ENCODE measurements at places on chromosomes 5 and 9.

- no peak for DNase-seq
Observed at GRCh38 chr5:67520161-67520908, 323.7 kb upstream of the CD180 start.

GRCh38 chr9:21402386-21403251 lies 6.3 kb upstream of the IFNA8 start:
- peak; percentile 34 for DNase-seq

DNA sequence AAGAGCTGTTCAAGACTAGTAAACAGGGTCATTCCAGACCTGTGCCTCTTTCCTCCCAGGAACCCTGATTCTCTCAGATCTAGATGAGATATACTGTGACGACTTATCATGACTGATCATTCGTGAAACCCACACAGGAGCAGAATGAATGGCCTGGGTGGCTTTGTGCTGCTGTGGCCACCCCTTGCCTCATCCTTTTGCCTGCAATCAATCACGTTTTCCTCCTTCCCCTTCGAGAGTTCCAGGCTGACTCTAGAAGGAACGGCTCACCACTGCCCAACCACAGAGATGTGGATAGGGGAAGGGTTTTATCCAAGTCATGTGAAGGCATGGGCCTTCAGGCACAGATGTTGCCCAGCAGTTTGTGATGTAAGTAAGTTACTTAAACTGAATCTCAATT lies 5.8 kb downstream of the ANXA6 start:
- DNase-seq: no peak

DNA sequence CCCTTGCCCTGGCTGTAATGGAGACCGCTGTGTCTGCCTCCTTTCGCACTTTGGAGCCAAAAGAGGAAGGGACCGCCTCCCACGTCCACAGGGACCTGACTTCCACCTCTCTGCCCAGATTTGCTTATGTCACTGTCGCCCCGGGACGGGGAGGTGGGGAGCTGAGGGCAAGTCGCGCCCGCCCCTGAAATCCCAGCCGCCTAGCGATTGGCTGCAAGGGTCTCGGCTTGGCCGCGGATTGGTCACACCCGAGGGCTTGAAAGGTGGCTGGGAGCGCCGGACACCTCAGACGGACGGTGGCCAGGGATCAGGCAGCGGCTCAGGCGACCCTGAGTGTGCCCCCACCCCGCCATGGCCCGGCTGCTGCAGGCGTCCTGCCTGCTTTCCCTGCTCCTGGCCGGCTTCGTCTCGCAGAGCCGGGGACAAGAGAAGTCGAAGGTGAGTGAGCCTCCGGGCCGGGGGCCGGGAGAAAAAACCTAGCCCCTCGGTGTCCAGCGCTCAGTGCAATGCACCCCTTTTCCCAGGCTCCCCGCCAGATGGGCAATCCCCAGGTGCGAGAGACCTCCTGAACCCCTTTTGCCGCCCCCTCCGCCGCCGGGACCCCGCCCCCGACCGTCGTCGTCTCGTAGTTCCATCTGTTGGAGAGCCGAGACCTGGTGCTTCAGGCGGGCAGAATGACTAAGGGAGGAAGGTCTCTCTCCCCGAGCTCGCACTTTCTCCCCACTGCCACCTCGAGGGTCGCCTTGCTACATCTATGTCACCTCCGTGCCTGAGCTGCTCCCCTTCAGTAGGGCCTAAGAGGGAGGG lies at the start of gene GPX3:
TSS of gene GPX3 (plus strand) at position 288 of the 807 bp plus-strand sequence. CDS start at position 352, 64 bp downstream.
- peak; percentile 89 for DNase-seq

GRCh38 chr5:8350644-8351339 lies 481.8 kb downstream of the MTRR start:
- DNase-seq: no peak

GRCh38 chr5:39794513-39795210 lies 369.9 kb upstream of the DAB2 start:
- DNase-seq: peak; percentile 56

GRCh38 chr9:134895908-134896833 lies 15.6 kb downstream of the FCN2 start:
- peak; percentile 71 for DNase-seq

- no peak for DNase-seq
Observed at GRCh38 chr5:51378448-51379330, 4.6 kb upstream of the ISL1 start.

- no peak for DNase-seq
Observed at GRCh38 chr5:59917121-59917520, 23.6 kb upstream of the PDE4D start.

GRCh38 chr9:107874591-107875369 lies 385.2 kb upstream of the KLF4 start:
- DNase-seq: no peak

DNA sequence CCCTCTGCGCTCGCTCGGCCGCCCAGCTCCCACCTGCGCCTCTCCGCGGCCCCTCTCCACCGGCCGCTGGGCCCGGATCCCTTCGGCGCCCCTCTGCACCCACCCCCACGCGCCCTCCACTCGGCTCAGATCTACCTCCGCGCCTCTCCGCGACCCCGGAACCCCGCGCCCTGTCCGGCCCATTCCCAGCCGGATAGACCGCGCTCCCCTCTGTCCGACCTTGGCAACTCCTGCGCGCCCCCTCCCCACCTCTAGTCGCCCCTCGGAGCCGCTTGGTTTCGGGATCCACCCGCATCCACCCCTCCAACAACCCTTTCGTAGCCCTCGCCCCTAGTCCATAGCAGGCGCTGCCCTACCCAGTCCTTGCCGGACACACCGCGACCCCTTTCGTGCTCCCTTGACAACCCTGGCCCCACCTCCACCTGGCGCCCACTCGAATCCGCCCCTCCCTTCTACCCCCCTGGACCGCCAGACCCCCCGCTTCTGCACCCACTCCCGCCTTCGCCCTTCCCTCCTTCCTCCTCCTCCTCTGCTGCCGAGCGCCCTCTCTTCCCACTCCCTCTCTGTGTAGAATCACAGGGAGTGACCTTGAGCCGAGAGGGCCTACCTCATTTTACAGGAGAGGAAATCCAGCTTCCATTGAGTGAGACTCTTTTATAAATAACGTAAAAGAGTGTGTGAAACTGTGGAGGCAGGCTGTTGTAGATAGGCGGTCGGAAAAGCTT lies 525 bp upstream of the AK3 start:
- peak; percentile 44 for DNase-seq

GRCh38 chr5:14431534-14431933 lies 150.1 kb upstream of the OTULINL start:
- DNase-seq: no peak

DNA sequence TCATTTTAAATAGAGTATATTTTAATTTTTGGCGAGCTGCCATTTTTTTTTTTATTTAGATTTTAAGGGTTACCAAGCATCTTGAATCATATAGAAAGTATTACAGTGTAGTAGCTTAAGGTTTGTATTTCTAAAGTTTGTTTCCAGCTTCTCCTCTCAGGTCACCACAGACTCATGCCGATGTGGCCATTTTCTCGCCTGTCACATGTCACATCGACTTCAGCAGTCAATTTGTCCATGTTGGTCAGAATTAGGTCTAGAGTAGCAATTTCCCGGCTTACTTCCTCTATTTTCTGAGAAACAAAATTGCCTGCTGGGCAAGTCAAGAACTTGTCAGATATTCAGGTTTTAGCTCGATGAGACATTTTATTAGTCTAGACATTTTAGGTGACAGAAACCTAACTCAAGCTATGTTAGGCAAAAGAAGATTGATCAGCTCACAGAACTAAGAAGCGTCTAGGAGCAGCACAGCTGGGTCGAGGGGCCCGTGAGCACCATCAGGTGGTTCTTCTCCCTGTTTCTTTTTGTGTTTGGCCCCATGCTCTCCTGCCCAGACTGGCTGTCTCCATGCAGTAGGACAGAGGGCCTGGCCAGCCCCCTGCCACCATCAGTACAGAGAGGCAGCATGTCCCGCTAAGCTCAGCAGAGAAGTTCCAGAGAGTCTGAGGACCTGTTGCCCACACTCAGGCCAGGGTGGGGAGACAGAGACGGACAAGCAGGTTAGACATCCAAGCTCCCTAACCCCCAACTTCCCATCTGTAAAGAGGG lies 48.4 kb upstream of the AFAP1L1 start:
- no peak for DNase-seq

DNA sequence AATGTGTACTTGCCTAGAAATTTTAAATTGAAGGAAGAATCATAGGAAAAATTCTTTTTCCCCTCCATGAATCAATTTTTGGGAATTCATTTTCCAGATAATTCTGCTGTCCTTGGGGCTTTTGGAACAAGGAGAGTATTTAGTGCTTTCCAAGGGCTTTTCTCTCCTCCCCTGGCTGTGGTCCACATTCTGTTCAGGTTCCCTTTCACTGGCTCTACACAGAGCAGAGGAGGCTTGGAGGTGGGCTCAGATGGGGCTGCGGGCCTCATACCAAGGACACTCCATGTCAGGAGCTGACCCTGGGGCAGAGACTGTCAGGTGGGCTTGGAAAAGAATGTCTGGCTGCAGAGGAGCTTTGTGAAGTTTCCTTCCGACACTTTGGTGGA lies 128.1 kb downstream of the GADD45G start:
- no peak for DNase-seq

GRCh38 chr5:103293719-103294118 lies 35.2 kb downstream of the MACIR start:
- no peak for DNase-seq

DNA sequence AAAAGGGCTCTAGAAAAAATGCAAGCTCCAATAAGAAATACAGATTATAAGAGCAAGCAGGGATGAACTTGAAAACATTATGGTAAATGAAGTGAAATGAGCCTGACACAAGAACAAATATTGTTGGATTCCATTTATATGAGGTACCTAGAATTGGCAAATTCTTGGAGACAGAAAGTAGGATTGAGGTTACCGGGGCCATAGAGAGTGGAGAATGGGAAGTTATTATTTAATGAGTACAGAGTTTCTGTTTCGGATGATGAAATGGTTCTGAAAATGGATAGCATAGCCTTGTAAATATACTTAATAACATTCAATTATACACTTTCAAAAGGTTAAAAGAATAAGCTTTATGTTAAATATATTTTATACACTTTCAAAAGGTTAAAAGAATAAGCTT lies 75.6 kb upstream of the SLC12A2 start:
- no peak for DNase-seq

- no peak for DNase-seq
Observed at GRCh38 chr5:31771500-31771899, 132.6 kb downstream of the PDZD2 start.
